SJCRH30 (cell line): ENCODE measurements at places on chromosomes 2 and 18. TPM values are rescaled to one million over a fixed set of nuclear protein-coding genes. Genes with fewer than 3 reads are reported as not detected.

DNA sequence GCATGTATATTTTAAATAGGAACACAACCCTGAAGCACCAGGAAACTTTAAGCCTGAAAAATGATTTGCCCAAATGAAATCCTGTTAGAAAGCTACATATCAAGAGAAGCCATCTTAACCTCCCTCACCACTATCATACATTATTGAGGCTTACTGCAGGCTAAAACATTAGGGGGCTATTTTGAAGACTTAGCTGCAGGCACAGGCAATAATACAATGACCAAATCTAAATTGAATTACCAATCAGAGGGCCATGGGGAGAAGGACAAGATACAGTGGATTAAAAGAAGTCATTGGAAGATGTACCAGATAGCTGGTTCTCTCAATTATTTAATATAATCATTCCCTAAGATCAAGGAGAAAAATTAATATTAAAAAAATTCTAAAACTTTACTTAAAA, 73.7 kb downstream of the THADA start:
- DNase-seq = no peak

- no peak for DNase-seq
Measured at GRCh38 chr2:130183512-130184373, 1.7 kb downstream of the MZT2B start.

DNA sequence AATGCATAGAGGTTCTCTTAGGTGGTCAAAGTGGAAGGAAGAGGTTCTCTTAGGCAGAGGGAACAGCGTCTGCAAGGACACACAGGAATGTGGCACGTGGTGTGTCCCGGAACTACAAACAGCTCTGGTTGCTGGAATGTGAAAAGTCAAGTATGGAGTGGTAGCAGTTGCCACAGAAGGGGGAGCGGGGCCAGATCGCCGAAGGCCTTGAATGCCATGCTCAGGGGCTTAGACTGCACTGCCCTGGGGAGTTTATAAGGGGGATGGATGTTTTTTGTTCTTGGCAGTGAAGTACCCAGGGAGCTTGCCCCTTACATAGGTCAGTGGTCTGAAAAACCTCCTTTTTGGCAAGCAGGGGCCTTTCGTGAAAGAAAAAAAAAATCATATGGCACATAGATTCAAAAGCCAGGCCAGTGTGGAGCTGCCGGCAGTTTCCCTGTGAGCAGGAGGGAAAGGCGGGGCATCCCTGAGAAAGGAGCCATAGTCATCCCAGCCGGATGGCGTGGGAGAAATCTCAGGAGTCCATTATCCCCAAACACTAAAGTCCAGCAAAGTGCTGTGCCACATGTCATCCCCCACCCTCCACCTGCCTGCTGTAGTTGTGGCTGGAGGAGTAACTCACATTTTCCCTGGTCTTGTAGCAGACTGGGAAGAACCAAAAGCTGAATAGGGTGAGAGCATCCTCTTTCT, 45.4 kb downstream of the GORASP2 start:
- DNase-seq = peak; percentile 26

- DNase-seq = no peak
Measured at GRCh38 chr2:127305990-127306585, 12.1 kb upstream of the ERCC3 start.

DNA sequence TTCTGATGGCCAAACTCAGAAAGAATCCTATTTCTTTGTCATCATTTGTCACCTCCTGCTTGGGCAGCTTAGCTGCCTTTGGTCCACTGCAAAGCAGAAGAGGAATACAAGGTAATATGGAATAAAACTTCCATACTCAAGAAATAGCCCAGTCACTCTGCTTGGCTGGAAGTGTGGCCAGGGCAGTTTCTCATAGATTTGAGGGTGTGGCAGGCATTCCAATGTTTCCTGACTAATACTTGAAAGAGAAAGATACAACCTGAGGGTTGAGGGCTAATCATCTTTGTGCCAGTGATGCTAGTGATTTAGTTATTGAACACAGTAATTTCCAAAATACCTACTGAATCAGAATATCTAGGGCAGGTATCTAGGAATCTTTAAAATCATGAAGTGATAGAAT, 83.1 kb downstream of the FAM161A start:
- no peak for DNase-seq

DNA sequence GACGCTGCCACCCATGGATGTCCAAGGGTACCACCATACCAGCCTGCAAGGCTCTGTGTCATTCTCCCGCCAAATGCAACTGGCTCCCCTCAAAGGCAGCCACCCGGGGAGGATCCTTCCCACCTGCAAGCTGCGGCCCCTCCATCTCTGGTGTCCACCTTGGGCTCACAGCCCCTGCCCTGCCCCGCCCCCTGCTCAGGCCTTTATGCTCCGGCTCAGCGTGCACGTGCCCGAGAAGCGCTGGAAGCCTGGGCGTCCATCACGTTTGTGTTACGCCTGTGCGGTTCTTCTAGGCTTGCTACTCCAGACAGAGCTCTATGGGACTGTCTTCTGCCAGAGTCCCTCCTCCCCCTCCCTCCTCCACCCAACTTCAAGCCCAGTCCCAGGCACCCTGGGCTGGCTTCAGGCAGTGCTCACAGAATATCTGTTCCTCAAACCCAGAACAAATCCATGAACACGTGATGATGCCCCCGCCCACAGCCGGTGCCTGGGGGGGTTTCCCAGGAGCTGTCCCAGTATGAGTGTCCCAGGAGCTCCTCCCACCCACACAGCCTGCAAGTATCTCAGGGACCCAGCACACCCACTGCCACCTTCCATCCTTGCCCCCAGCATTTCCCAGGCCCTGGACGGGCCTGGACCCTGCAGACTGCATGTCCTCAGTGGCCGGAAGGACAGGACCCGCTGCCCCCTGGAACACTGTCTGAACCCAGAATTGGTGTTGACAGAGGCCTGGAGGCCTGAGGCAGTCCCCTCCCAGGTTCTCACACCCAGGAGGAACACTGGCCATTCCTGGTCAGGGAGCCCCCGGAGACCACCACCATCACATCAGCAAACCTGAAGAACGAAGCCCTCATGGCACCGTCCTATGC, 30.3 kb downstream of the KIF1A start:
- no peak for DNase-seq

GRCh38 chr2:106137731-106138521, 56.2 kb downstream of the UXS1 start:
- DNase-seq = no peak

DNA sequence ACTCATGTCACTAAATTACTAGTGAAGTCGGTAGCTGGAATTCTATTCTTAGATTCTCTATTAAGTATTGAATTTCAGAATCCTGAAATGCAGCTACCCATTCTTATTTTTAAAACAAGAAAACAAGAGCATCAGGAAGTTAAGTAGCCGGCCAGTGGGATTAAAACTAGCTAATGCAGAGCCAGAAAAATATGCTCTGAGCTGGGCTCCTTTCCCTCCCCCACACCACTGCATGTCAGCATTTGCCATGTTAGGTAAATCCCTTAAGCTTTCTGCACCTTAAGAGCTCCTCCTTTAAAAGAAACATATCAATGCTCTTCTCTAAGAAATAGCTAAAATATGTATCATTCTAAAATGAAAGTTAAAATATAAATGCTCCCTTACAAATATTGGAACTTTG, 72.2 kb upstream of the MFF start:
- no peak for DNase-seq

KIF1A gene
- total RNA-seq = 3.7 and 4.0 TPM in 2 replicates

FTCDNL1 gene
- total RNA-seq = 1.5 and 2.6 TPM in 2 replicates

RAB6C gene
- total RNA-seq = not detected in 2 replicates

NEU4 gene
- total RNA-seq = 6.8 and 7.5 TPM in 2 replicates

SLC9A4 gene
- total RNA-seq = 0.04 TPM in 1 of 2 replicates, not detected in the other

MC5R gene
- total RNA-seq = not detected in 2 replicates

PLA2R1 gene
- not detected in 2 replicates for total RNA-seq

CDH2 gene
- total RNA-seq = 10.4 and 10.7 TPM in 2 replicates

TMEM198 gene
- 8.1 and 8.2 TPM in 2 replicates for total RNA-seq

C18orf63 gene
- not detected in 2 replicates for total RNA-seq
